DMS79 treated with DMSO at 0.1 percent for 48 hours (cell line): ENCODE measurements at places on chromosomes 3 and 15.
A peak's percentile ranks its signal among the peaks of the same experiment; 100 is the strongest.

- no peak for DNase-seq
Measured at GRCh38 chr3:79175870-79176269, 591.9 kb downstream of the ROBO1 start.

GRCh38 chr3:104886220-104886995, 480.3 kb upstream of the ALCAM start:
- DNase-seq = no peak

- no peak for DNase-seq
Measured at GRCh38 chr3:143793971-143794370, 54.3 kb downstream of the SLC9A9 start.

DNA sequence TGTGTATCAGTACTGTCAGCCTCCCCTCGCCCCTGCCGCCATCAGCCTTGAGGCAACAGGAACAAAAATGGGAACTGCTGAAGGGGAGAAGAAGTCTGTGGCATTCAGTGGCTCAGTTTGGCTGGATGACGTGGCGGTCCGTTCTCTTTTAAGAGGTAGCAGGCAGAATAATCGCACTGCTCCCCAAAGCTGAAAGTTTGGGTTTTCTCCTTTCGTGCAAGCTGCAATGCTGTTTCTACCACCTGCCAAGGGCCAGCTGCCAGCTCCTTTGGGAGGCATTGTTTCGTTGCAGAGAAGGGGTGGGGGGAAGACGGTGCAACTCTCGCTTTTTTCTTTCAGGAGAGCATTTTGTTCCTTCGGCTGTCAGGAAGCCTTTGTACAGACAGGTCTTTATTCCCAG, 369.6 kb upstream of the RORA start:
- peak; percentile 41 for DNase-seq

GRCh38 chr3:58496206-58496857, 4.4 kb downstream of the KCTD6 start:
- no peak for DNase-seq

- no peak for DNase-seq
Measured at GRCh38 chr15:93154666-93155065, 65.7 kb upstream of the RGMA start.

GRCh38 chr3:40079847-40080240, 229.7 kb upstream of the EIF1B start:
- DNase-seq = no peak

- no peak for DNase-seq
Measured at GRCh38 chr3:87045473-87045872, 54.5 kb upstream of the VGLL3 start.

DNA sequence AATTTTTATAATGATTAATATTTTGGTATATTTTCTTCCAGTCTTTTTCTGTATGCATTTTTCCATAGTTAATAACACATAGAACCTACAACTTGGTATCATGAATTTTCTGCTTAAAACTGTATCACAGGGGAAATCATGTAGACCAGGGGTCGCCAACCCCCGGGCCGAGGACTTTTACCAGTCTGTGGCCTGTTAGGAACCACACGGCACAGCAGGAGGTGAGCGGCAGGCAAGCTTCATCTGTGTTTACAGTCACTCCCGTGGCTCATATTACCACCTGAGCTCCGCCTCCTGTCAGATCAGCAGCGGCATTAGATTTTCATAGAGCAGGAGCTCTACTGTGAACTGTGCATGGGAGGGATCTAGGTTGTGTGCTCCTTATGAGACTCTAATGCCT, 54.7 kb downstream of the RPL22L1 start:
- DNase-seq = peak; percentile 32

DNA sequence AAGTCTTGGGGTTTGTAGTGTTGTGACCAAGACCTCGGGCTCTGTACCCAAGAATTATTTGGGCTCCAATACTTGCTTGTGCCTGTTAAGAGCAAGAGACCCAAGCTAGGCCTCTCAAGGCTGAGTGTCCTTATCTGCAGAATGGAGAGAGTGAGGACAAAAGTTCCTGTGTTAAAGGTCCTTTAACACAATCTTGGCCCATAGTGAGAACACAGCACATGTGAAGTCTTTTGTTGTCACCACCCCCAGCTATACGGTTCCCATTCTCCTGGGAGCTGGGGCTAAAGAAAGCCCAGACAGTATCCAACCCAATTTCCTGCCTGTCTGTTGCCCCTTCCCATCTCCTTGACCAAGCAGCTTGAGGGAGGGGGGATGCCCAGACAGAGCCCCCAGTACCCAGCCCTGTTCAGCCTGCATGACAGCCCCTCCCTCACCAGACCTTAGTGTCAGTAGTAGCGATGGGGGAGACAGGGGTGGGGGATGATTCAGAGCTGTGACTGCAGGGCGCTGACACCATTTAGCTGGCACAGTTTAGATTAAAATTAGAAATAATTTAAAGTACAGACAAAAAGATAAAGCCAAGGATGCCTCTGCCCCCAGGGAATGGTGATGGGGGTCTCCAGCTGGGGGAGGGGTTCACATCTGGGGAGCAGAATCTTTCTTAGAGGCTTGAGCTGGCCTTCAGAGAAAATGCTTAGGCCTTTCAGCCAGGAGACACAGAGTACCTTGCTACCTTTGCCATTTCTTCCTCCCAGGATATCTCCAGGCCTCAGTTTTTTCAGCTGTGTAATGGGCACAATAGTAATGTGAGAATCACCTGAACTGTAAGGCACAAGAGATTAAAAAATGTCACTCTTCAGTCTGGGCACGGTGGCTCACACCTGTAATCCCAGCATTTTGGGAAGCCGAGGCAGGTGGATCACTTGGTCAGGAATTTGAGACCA, 2.7 kb downstream of the PRKCD start:
- no peak for DNase-seq

DNA sequence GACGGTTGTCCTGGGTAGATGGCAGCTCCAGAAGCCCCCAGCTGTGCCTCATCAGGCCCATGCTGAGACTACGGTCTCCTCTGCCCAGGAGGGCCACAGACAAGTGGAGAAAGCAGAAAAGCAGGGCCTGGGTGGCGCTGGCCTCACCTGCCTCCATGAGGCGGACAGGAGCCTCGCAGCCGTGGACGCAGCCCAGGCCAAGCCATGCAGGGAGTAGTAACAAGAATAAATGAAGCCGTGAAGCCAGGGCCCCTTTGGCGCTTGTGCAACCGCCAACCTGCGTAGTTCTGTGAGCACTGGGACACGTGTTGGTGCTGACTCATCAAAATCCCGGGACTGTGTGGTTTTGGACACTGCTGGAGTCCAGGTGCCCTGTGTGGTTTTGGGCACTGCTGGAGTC, 12.3 kb upstream of the MUC4 start:
- DNase-seq = peak; percentile 40

DNA sequence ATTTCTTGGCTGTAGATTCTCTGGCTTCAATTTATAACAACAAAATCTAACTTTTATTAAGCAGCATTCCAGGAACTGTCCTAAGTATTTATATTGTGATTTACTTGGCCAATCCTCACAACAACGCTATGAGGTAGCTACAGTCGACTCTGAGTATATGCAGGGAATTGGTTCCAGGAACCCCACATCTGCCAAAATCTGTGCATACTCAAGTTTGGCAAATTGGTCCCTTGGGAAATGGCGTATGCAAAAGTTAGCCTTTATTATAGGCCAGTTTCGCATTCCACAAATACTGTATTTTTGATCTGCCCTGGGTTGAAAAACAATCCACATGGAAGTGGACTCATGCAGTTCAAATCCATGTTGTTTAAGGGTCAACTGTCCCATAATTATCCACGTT, 53.9 kb downstream of the RAP2B start:
- DNase-seq = no peak
